ENCODE measurements at places on chromosomes 12 and 14. TPM values are rescaled to one million over a fixed set of nuclear protein-coding genes. Genes with fewer than 3 reads are reported as not detected.

Gene PLEKHH1
- total RNA-seq, result 0.50 TPM

Gene HHIPL1
- 2.0 TPM for total RNA-seq

- H3K27ac ChIP-seq, result no peak overlapping the region
- no peaks in the 10 kb centered on the region for H3K27me3 ChIP-seq
- peaks cover 3% of the 10 kb centered on the region for H3K36me3 ChIP-seq
- H3K4me1 ChIP-seq, result peaks cover 1% of the 10 kb centered on the region
- no peak for DNase-seq
These were observed 154.0 kb upstream of the NUDT4 start for GRCh38 chr12:93223440-93224426.

Gene RASSF8
- 74.3 TPM for total RNA-seq

DNA sequence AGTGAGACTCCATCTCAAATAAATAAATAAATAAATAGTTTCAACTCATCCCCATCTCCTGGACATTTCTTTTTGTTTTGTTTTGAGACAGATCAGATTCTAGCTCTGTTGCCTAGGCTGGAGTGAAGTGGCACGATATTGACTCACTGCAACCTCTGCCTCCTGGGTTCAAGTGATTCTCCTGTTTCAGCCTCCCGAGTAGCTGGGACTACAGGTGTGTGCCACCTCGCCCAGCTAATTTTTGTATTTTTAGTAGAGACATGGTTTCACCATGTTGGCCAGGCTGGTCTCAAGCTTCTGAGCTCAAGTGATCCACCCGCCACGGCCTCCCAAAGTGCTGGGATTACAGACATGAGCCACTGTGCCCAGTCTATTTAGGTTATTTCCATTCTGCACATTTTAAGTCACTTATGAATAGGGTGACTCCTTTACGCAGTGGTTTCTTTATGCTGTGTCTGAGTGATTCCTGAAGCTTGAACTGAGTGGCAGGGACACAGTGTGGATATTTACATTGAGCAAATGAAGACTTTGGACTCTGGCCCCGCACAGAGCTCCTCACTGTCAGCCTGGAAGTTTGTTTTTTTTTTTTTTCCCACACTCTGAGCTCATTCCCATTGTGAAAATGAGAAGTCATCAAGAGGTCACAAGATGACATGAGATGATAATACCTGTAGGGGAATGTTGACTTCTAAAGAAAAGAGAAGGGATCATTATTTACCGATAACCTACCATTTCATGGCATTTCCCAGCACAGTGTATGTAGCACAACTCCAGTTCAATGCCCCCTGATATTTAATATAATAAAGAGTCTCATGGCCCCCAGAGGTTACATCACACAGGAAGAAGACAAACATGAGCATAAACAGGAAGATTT is 72.6 kb downstream of the TBX3 start:
- H3K27me3 ChIP-seq, result no peaks in the 10 kb centered on the region
- no peak overlapping the region for H3K27ac ChIP-seq
- H3K4me1 ChIP-seq, result no peaks in the 10 kb centered on the region
- H3K36me3 ChIP-seq, result no peaks in the 10 kb centered on the region
- H3K4me3 ChIP-seq, result no peak overlapping the region

- no peak for DNase-seq
- no peak overlapping the region for H3K27ac ChIP-seq
- no peak overlapping the region for H3K4me3 ChIP-seq
- H3K36me3 ChIP-seq, result peaks cover 29% of the 10 kb centered on the region
These were observed 71.4 kb upstream of the POC1B start for GRCh38 chr12:89597210-89597609.

DNA sequence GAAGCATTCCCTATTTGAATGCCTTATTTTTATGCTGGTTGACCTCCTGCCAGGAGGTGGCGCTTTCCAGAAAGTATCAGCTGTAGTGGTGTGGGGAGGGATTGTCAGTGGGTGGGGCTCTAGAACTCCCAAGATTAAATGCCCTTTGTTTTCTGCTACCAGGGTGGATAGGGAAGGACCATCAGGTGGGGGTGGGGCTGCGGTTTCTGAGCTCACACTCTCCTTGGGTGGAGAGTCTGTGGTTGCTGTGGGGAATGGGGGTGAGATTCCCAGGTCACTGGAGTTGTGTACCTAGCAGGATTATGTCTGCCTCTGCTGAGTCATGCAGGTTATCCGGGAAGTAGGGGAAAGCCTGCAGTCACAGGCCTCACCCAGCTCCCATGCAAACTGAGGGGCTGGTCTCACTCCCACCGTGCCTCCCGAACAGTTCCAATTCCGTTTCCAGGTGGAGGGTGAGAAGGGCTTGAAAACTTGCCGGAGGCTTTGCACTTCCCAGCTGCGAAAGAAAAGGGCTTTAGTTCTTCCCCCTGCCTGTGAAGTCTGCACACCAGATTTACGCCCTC is 68.3 kb downstream of the ALG10B start:
- DNase-seq, result no peak
- no peaks in the 10 kb centered on the region for H3K4me1 ChIP-seq
- H3K27ac ChIP-seq, result no peak overlapping the region
- H3K36me3 ChIP-seq, result no peaks in the 10 kb centered on the region

- peak; percentile 44 for DNase-seq
- H3K36me3 ChIP-seq, result no peaks in the 10 kb centered on the region
- no peak overlapping the region for H3K27ac ChIP-seq
- H3K4me1 ChIP-seq, result peaks cover 5% of the 10 kb centered on the region
- H3K4me3 ChIP-seq, result no peak overlapping the region
These were observed 340.2 kb downstream of the MED13L start for GRCh38 chr12:115936997-115937916.
